ENCODE measurements at places on chromosomes 1 and 21. TPM values are rescaled to one million over a fixed set of nuclear protein-coding genes. Genes with fewer than 3 reads are reported as not detected.

GRCh38 chr1:94873520-94874351 lies 53.2 kb downstream of the CNN3 start:
- DNase-seq = no peak

DNA sequence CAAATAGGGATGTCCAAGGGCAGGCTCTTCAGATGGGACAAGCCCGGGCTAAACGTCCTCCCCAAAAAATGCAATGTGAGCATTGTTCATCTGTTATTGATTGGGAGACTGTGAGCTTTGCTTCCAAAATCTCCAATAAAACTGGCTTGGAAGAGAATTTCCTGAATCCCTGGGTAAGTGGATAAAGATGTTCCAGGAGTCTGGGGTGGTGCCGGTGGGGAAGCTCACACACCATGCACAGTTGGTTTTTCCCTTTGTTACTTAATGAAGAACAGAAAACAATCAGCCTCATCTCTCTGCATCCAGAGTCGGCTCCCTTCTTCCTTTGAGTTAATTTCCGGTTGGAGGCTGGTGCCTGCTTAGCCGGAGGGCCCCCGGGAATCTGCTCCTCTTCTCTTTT lies 72.1 kb upstream of the ZBTB40 start:
- no peak for DNase-seq

- no peak for DNase-seq
Observed at GRCh38 chr1:232555494-232556210, 74.3 kb downstream of the SIPA1L2 start.

Gene SCP2
- 59.3 TPM for total RNA-seq

Gene FOXD2
- total RNA-seq = 1.1 TPM

Gene CFHR1
- total RNA-seq = not detected
